Cardiac muscle cell (in vitro differentiated cells and primary cell): ENCODE measurements at places on chromosomes 7 and 10. TPM values are rescaled to one million over a fixed set of nuclear protein-coding genes. Genes with fewer than 3 reads are reported as not detected.

The ADRA2A gene
- polyA plus RNA-seq: 0.54 TPM in 1 of 2 replicates, not detected in the other

The HECW1 gene
- 0.13 and 0.72 TPM in 2 replicates for polyA plus RNA-seq

The NXPH1 gene
- polyA plus RNA-seq: 0.76 and 1.7 TPM in 2 replicates

The SPDYE5 gene
- polyA plus RNA-seq: 2.8 and 2.9 TPM in 2 replicates

The ALOX5 gene
- 0.48 and 0.64 TPM in 2 replicates for polyA plus RNA-seq

The TCTN3 gene
- polyA plus RNA-seq: 40.6 and 45.6 TPM in 2 replicates

The GPR22 gene
- polyA plus RNA-seq: 0.84 and 1.7 TPM in 2 replicates

The SPDYE11 gene
- 0.73 and 1.1 TPM in 2 replicates for polyA plus RNA-seq

The SMNDC1 gene
- polyA plus RNA-seq: 24.9 and 29.7 TPM in 2 replicates
